ENCODE measurements at places on chromosomes 11 and 22.

DNA sequence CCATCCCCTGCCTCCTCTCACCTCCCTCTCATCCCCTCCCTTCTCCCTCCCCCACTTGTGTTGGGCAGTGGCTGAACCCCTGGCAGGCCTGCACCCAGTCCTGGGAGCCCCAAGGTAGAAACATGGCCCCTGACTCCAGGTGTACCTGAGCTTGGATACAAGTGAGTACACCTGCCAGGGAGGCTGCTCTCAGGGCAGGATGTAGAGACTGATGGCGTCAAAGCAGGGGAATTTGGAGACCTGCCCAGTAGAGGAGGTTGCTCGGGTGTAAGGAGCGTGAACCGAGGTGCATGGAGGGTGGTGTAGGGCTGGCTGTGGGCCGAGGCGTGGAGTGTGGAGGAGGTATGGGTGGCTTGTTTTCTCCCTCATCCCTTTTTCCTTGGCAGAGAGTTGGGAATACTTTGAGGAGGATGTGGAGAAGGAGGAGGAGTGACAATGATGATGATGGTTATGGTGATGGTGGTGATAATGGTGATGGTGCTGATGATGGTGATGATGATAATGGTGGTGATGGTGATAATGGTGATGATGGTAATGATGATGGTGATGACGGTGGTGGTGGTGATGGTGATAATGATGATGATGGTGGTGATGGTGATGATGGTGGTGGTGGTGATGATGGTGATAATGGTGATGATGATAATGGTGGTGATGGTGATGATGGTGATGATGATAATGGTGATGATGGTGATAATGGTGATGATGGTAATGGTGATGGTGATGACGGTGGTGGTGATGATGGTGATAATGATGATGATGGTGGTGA lies 12.3 kb downstream of the MRGPRG start:
- DNase-seq = no peak

- DNase-seq = peak; percentile 68
Measured at GRCh38 chr11:132866783-132867545, 665.3 kb downstream of the OPCML start.

DNA sequence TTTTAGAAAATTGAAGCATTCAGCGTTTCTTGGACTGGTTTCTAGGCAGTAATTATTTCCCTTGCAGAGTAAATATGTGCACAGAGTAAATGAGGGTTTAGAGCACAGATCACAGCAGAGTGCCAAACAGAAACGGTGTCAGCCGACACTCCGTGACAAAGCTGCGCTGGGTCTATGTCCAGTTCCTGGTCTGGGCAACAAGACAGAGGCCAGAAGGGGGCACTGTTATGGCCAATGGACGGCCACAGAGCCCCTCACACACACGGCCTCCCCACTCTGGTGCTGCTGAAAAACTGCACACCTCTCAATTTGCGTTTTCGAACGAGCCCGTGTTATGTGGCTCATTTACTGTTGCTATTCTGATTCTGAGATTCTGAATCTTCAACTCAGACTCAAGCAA lies 180.7 kb downstream of the MPPED1 start:
- DNase-seq = no peak

- no peak for DNase-seq
Measured at GRCh38 chr11:65650547-65651338, 12.0 kb downstream of the RELA start.

GRCh38 chr22:24107661-24108060 lies 73.6 kb upstream of the SUSD2 start:
- DNase-seq = peak; percentile 55

DNA sequence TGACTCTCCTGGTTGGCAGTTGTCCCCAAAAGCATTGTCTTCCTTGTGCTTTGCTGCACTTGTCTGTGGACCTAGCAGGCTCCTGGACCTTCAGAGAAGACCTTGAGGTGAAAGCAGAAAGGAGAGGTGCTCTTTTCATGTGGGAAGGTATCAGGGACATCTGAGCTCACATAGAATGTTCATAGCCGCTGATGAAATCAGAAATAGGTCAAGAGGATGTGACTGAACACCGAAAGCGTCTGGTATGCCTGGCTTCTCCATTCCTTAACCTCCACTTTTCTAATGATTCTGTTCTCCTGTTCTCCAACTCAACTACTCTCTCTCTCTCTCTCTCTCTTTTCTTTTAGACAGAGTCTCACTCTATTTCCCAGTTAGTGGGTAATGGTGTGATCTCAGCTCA lies 6.2 kb upstream of the CUL5 start:
- DNase-seq = no peak

DNA sequence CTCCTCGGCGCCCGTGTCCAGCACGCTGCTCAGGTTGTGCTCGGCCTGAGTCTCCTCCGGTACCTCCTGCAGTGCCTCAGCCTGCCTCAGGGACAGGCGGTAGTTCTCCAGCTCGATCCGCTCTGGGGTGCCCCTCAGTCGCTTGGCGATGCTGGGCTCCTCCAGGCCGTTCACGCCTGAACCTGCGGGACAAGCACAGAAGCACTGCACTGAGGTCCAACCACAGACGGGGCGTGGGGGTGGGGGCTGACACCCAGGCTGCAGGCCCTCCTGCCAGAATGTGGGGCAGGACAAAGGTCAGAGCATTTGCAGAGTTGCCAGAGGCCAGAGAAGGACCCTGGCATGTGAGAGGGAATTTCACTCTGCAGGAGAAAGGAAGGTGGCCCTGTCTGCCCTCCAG lies 67.6 kb upstream of the BID start:
- no peak for DNase-seq

GRCh38 chr11:125946712-125947418 lies 1.0 kb downstream of the VSIG10L2 start:
- no peak for DNase-seq

DNA sequence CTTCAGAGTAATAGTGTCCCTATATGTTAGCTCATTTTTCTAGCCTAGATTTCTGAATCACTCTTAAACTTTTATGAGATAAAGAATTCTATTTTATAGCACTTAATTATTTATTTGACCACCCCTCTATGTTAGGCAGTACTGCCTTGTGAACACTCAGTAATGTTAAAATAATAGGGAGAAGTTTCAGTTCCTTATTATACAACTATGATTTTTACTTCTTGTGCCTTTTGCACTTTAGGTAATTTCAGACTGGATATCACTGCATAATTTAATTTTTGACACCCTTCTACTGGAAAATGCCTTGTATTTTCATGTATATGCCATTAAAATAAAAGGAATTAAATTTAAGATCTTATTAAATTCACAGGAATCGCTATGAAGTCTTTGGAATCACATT lies 3.1 kb downstream of the BCO2 start:
- DNase-seq = no peak

DNA sequence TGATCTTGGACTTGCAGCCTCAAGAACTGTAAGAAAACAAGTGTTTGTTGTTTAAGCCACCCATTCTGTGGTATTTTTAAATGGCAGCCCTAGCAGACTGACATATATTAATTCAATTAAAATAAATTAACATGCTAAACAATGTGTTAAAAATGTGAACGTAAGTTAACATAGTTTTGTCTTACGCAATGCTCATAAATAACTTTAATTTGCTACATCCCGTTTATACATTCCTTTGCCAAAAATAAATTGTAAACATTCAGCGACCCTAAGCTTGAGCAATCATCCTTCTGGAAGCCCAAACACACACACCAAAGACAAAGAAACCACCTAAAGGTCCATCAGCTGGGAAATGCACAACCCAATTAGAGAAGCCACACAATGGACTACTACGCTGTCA lies 70.4 kb downstream of the CELSR1 start:
- DNase-seq = no peak

- DNase-seq = no peak
Measured at GRCh38 chr11:85955531-85955930, 100.3 kb downstream of the CCDC83 start.

- DNase-seq = no peak
Measured at GRCh38 chr11:108758458-108758857, 93.6 kb downstream of the DDX10 start.

DNA sequence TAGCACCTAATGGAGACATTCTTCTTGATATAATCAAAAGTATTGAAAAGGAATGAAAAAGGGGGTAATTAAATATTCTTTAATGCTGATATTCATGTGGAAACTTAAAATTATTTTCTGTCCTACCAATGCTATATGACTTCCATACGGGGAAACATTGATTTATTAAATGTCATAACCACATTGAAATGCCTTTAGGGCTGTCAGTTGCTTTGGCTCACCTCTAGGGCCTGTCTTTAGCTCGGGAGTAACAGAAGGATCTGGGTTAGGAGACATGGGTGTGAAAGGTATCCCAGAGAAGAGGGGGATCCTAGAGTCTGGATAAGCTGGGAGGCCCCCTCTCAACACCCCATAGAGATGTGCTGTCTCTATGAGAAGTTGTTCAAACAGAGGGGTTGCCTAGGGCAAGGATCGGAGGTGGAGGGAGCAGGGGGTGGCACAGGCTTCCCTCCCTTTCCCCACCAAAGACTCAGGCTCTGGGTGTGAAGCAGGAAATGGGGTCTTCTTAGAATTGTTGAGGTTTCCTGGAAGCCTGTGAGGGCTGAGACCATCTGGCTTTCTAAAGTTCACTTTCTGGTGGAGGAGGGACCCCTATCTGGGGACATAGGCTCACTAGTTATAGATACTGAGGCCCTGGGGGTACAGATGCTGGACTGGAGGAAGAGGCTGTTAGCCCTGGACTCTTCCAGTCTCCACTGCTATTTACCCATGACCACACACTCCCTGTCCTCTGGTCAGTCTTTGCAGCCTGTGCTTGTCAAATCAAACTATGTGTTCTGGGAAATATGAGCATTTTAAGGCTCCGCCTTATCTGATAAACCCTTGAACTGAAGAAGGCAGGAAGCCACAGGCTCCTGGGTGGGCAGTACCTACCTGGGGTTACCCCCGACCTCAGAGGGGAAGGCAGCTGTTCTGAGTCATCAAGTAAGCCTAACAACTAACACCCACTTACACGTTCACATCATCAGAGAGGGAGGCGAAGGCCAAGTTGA lies 55.8 kb upstream of the RRAS2 start:
- peak; percentile 78 for DNase-seq

DNA sequence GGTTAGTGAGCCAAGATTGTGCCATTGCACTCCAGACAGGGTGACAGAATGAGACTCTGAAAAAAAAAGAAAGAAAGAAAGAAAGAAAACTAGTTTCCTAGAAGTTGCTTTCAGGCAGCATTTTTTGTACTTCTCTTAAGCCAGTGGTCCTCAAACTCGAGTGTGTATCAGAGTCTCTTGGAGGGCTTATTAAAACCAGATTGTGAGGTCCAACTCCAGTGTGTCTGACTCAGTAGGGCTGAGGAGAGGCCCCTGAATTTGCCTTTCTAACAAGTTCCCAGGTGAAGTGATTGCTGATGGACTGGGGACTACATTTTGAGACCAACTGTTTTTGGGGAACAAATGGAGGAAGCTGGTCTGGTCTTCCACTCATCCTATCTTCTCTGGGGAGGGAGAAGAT lies 57.5 kb upstream of the VSTM5 start:
- DNase-seq = no peak

DNA sequence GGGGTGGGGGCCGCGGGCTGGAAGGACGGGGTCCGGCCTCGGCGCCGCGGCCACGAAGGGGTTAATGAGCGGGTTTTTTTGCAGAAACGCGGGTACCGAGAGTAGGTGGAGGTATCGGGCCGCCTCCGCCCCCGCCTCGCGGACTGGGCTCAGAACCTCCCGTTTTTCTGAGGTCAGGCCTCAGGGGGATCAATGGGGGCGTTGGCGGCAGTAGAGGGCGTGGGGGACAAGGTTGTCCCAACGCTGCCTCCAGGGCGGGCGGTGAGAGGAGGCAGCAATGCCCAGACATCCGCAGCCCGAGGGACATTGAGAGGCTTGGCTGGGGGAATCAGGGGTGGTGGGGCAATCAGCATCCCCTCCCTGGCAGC lies 34.8 kb upstream of the PRODH start:
- DNase-seq = no peak

- no peak for DNase-seq
Measured at GRCh38 chr11:15602785-15603567, 488.3 kb downstream of the INSC start.

GRCh38 chr11:122045181-122045586 lies 70.8 kb downstream of the BLID start:
- DNase-seq = peak; percentile 56

DNA sequence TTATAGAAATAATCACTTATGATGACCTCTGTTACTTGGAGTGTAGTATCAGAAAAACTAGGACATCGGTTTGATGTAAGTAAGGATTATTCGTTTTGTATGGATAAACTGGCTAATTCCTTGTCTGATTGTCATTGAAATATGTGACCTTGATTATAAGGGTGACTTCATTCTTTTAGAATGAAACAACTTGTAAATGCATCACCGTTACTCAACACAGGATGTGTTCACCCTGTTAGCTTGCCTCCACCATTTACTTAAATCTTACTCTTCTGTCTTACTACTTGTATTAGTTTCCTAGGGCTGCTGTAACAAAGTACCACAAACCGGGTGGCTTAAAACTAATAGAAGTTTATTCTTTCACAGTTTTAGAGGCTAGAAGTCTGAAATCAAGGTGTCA lies 7.9 kb downstream of the SFI1 start:
- no peak for DNase-seq

DNA sequence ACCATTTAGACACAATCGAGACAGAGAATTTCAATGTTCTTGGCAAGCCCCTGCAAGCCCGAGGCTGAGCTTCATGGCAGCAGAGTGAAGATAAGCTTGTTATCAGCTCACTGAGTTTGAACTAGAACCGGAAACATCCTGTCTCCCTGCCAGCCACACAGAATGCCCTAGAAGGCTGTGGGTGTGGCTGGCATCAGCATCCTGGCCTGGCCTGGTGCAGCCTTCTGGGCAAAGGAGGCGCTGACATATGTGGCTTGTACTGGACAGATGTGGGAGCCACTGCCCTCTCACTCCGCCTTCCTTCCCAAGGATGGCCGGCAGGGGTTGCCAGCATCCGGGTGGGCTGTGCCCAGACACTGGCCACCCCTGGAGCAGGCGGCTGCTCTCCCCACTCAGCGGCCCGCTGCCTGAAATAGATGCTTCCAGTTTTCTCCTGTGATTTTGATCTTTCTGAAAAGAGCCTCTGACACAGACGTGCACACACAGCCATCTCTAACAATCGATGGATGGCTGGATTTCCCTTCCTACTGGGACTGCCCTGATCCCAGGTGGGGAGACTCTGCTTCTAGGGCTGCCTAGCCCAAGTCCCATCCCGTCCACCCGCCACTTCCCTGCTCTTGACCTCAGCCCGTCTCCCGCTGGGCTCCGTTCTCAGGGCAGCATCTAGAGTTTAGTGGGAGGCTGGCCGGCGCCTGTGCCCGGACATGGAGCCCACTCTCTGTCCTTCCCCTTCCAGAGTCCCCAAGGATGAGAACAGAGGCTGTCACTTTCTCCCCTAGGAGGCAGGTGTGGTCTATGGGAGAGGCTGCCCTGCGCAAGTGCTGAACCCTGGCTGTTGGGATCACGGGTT lies 149.7 kb downstream of the CTTN start:
- peak; percentile 43 for DNase-seq

DNA sequence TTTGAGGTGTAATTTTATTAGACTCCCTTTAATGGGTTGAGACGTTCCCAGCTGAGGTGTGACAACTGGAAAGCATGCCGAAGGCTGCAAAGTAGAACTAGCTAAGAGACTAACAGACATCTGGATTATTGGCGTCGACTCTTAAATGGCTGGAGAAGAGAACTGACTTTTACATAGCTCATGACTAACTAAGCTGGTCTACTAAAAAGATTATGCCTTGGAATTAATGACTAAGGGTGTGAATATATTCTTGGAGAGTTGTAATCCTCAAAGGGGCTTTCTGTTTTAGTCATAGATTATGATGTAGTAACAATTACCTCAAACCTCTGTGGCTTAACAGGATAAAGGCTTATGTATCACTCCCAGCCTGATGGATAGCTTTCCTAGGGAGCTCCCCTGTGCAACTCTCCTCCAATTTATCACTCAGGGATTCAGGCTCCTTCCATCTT lies 39.5 kb upstream of the SLC5A12 start:
- DNase-seq = peak; percentile 2
